Activated CD4-positive, alpha-beta T cell treated with anti-CD3 and anti-CD28 coated beads, Interleukin-2, amount 50 U/mL, for 24 hours (primary cell): ENCODE measurements at places on chromosomes 5 and 9.

DNA sequence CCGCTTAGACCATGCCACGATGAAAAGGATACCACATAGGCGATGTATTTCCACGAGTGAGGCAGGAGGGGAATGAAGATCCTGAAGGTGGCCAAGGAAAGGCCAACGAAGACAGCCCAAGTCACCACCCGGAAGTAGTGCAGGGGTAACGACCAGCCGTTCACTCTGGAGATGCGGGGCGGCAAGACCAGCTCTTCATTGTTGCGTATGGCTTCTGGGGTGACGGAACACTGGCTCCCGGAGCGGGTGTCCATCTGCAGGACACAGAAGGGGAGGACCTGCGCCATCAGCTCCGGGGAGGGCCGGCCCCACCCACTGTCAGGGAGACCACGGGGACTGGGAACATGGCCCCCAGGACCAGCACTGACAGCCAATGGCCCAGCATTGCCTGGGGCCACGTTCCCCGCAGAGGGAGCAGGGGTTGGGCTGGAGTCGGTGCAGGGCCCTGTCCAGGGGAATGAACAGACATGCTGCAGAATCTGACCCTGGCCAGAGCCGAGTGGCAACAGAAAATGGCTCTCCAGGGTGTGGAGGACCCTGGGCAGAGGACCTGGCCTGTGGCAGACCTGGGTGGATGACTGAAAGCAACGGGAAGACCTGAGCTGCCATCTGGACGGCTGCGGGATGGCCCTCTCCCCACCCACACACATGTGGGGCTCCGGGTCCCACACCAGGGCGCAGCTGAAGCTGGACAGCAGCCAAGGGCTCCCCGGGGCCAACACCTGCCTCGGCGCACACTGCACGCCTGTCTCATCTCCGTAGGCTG, 17.7 kb downstream of the ZDHHC11B start:
- no peak for DNase-seq

DNA sequence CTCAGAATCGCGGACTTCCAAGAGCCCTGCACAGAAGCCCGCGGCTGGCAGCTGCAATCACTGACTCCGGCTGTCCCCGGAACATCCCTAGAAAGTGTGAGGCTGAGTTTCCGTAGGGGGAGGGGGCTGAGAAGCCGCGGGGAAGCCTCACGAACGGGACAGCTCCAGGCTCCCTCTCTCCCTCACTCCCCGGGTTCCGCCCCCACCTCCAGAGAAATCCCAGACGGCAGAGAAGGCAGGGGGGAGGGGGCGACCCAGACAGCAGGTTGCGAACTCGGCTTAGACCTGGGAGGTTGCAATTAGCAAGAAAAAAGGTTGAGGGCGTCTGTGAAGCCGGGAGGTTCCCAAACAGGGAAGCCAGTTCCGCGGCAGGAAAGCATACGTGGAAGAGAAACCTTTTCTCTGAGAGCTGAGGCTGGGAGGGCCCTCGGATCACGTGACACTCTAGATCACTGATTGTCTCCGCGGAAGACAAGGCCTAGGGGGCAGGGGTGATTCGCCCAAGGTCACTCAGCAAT, 73.8 kb upstream of the CPLX2 start:
- DNase-seq = no peak

- DNase-seq = no peak
These were observed 7.0 kb upstream of the SLC9A3 start for GRCh38 chr5:531101-531748.

GRCh38 chr9:34588671-34589635, 571 bp downstream of the CNTFR start:
- no peak for DNase-seq
